GM12865 (cell line): ENCODE measurements at places on chromosomes 16 and 17.
A peak's percentile ranks its signal among the peaks of the same experiment; 100 is the strongest.

DNA sequence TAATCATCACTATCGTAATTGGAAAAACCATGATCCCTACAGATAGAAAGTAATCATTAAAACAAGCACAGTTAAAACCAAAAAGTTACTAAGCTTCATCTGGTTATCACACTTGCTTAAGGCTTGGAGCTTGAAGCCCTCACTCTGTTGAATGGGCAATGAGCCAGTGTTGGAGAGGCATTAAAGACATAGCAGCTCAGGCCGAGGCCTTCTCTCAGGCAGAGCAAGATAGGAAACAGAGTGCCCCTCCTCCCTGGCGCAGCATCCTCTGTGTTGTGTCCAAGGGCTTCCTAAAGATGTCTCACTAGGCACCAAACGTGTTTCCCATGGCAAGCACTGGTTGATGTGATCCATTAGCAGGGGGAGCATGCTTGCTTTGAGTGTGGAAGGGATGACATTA, 34.9 kb upstream of the LGALS9 start:
- DNase-seq, result no peak

DNA sequence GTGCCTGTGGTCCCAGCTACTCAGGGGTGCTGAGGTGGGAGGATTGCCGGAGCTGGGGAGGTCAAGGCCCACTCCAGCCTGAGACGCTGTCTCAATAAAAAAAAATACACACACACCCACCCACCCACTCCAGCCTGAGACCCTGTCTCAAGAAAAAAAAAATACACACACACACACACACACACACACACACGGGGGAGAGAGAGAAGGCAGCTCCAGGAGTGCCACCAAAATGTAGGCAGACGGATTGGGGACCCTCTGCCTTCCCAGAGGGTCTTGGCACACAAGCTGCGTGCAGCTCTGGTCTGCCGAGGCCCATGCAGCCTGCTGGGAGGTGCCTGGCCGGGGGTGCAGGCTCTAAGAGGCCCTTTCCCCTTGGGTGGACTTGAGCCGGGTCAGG, 5.9 kb upstream of the NUDT16L1 start:
- DNase-seq, result no peak

GRCh38 chr17:59028328-59028727, 78.4 kb downstream of the TRIM37 start:
- DNase-seq, result no peak

GRCh38 chr17:49969134-49969759, at the start of gene DLX4:
TSS of gene DLX4 (plus strand) at chr17:49969190. CDS start at chr17:49969469, 279 bp downstream.
- no peak for DNase-seq

DNA sequence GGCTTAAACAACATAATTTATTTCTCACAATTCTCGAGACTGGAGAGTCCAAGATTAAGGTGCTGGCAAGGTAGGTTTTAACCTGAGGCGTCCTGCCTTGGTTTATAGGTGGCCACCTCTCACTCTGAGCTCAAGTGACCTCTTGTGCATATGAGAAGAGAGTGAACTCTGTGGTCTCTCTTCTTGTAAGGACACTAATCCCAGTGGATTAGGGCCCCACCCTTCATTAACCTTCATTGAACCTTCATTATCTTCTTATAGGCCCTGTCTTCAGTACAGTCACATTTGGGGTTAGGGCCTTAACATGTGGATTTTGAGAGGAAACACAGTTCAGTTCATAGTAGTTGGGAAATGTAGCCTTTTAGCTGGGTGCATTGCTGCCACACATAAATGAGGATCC, 57.1 kb downstream of the MAP2K4 start:
- DNase-seq, result no peak

DNA sequence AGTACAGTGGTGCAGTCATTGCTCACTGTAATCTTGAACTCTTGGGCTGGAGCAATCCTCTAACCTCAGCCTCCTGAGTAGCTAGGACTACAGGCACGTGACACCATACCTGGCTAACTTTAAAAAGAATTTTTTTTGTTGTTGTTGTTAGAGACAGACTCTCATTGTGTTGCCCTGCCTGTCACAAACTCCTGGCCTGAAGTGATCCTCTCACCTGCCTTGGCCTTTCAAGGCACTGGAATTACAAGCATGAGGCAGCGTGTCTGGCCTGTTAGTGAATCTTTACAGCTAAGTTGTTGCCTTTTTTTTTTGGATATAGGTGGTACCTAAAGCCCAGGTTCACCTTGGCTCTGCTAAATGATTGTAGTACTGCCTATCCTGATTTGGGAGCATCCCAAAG, 290.6 kb downstream of the BCAS3 start:
- no peak for DNase-seq

GRCh38 chr17:11251561-11252107, 10.6 kb downstream of the SHISA6 start:
- no peak for DNase-seq

DNA sequence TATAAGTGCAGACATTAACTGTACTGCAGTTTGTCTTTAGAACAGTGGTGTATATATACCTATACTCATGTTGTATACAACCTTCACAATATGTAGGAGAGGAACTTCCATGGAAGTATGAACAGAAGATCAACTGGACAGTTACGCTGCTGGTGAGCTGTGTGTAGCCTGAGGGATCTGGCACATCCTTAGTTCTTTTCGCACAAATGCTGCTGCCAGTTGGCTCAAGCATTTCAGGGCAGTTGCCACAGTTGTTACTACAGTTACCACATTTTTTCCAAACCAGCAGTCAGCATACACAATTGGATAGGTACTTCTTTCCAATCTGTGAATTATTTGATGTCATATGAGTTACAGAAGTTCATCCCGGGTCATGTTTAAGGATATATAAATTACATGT, 539.6 kb upstream of the HSBP1 start:
- no peak for DNase-seq

GRCh38 chr16:87484487-87485331, 8.1 kb downstream of the ZCCHC14 start:
- DNase-seq, result no peak

- DNase-seq, result no peak
These were observed 257.6 kb upstream of the HSBP1 start for GRCh38 chr16:83550183-83550569.

DNA sequence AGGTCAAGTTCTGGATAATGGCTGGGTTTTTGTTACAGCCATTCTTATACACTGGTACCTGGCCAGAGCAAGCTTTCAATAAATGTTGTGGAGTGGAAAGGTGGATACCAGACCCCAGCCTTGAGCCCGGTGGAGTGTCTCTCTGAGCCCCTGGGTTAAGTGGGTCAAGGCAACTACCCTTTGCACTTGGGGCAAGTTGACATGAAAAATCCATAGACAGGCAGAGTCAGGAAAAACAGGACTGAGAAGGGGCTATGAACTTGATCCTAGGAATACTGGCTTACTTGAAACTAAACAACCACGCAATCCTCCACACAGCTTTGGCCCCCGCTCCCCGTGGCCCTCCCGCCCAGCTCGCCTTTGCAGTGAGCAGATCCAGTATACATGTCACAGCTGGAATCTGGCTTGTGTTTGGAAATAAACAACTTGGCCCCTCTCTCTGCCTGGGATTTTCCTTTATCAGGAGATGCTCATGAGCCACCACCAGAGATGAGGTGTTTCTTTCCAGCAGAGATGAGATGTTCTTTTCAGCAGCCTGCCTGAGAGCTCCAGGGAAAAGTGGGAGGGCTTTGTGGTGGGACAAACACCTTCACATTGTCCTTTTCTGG, 65.9 kb downstream of the KSR1 start:
- DNase-seq, result no peak

- no peak for DNase-seq
These were observed 8.9 kb downstream of the OR4D1 start for GRCh38 chr17:58156839-58157803.

DNA sequence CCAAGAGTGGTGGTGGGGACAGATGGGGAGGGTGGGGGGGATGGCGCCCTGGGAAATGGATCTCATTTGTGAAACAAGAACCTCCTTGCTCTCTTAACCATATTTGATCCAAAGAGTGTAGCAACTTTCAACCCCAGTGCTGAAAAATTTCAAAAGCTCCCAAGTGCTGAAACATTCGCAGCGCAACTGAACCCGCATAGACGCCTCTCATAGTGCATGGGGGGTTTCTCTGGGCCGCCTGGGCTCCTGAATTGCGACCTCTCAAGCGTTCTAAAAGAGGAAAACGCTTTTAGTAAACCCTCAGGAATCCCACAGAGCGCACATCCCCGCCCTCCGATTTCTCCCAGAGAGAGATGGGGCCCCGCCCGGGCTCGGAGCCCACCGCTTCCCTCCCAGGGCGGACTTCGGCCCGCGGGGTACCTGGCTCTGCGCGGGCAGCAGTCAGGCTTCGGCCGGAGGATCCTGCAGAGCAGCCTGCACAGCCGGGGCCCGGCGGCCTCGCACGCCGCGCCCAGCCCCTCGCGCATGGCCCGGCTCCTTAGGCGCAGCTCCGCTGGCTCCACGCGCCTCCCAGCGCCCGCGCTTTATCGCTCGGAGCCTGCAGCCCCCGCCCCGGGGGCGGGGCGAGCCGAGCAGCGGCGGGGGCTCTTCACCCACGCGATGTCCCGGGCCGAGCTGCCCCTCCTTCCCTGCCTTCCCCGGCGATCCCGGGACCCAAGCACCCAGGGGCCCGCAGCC, 7.0 kb downstream of the NOS2 start:
- DNase-seq, result no peak

- peak; percentile 40 for DNase-seq
These were observed 26.0 kb downstream of the COPZ2 start for GRCh38 chr17:48011405-48012150.

- DNase-seq, result no peak
These were observed 7.8 kb upstream of the TMEM132E start for GRCh38 chr17:34571428-34572130.

- DNase-seq, result no peak
These were observed 12.6 kb downstream of the TBX4 start for GRCh38 chr17:61464843-61465180.

DNA sequence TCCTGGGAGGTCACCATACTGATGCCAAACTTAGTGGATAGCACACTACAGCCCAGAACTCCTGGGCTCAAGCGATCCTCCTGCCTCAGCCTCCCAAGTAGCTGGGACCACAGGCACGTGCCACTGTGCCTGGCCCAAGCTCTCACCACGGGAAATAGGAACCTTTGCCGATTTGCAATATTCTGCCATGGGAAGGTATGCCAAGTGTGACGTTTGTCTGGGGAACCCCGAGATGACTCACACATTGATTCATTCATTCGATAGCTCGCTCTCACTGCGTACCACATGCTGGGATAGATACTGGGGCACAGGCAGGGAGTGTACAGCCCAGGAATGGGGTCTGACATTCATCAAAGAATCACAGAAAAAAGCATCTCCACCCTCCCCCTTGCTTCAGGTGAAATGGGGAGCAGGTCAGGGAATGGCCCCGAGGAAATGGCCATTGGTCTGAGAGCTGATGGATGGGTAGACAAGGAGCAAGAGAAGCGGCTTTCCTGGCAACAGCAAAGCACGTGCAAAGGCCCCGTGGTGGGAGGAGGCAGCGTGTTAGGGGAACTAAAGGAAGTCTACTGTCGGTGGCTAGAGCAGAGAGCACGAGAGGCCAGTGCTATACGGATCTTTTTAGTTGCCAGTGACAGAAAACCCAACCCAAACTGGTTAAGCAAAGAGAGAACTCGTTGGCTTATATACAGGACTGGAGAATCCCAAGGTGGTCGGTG, 44.1 kb downstream of the DNAH17 start:
- no peak for DNase-seq

DNA sequence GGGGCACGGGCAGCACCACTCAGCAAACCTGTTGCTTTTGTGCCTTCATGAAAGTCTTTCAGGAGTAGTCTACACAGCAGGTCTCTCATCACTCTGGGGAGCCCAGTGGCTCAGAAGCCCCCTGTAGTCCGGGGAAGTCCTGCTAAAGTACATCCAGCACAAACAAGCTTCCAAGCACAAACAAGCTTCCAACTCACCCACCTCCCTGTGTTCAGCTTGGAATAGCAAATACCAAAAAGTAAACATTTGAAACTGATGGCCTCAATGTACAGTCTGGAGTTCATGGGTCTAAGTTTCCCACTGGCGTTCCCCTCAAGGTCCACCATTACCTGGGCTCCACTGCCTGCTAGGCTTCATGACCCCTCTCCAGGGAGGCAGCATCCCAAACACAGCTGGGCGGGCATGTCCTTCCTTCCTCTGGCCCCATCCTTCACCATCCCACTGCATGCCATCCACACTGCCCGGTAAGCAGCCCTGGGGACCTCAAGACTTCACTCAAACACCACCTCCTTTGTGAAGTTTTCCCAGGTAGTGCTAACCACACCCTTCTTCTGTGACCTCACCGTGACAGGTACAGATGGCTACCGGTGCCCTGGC, 62.8 kb upstream of the SIAH1 start:
- DNase-seq, result no peak

- no peak for DNase-seq
These were observed 17.8 kb downstream of the LRRC75A start for GRCh38 chr17:16474012-16474725.

- peak; percentile 70 for DNase-seq
These were observed 39.6 kb upstream of the MEOX1 start for GRCh38 chr17:43701318-43701743.

DNA sequence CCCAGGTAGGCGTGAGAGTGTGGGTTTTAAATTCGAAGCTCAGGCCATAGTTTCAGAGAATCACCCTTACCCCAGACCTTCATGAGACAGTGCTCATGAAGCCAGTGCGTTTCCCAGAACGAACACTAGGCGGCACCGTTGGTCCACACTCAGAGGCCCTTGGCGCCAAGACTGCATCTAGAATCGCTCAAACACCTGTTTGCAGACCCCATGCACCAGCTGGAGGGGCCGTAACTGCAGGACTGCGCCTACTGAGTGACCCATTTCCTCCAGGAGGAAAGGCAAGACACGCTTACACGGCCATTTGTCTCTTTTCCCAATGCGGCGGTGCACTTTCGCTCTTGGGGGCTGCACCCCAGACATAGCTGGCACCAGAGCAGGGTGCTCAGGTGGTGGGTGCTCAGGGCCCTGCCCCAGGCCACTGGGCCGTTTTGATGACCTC, 34.0 kb downstream of the ADGRG5 start:
- DNase-seq, result peak; percentile 88

- DNase-seq, result peak; percentile 15
These were observed 20.4 kb upstream of the ADAM11 start for GRCh38 chr17:44738214-44738906.

DNA sequence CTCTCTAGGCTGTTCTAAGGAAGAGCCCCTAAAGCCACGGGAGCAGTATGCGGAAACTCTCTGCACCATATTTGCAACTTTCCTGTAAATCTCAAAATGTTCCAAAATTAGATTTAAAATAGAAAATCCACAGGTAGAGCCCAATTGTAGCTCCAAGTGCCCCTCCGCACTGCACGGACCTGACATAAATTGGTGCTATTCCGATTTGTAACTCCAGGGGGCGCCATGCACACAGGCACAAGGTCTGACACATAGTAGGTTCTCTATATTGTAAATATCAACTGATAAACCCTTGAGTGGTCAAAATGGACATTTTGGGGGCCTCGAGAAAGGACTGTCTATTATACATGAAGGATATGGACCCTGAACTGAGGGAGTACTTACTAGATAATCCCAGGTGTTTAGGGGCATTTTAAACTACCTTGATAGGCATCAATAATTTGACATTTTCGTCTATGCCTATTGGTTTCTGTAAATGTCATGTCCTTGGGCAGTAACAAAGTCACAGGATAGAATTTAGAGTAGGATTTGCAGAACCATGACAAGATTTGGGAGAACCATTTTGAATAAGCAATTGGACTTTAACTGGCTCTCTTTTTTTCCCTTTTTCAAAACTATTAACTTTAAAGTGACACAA, 36.6 kb upstream of the TMEM132E start:
- DNase-seq, result peak; percentile 53
